ENCODE measurements at places on chromosomes 2 and 18.

- DNase-seq: no peak
Measured at GRCh38 chr2:196213252-196213980, 42.0 kb upstream of the STK17B start.

- DNase-seq: no peak
Measured at GRCh38 chr2:167258712-167259111, 370.4 kb downstream of the XIRP2 start.

- no peak for DNase-seq
Measured at GRCh38 chr18:57951999-57952774, 91.8 kb upstream of the NEDD4L start.

- DNase-seq: no peak
Measured at GRCh38 chr2:97699765-97700444, 13.5 kb upstream of the ZAP70 start.

- DNase-seq: no peak
Measured at GRCh38 chr2:129708221-129708967, 271.1 kb upstream of the RAB6C start.

DNA sequence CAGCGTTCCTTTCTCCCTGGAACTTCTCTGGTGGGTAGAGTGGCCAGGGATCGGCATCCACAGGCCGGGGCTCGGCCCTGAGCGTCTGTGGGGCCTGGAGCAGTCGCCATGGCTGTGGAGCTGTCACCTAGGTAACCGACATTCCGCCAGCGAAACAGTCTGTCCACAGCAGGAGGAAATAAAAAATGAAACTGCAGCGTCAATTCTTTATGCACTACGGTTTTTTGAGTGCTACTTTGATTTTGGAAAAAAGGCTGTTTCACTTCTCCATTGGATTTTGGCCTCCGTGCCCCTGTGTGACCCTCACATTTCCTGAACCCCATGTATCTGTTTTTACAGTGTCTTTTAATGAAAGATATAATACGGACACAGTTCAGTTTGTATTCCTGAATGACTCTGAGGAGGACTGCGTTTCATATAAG, 163.4 kb downstream of the LDLRAD4 start:
- DNase-seq: no peak

GRCh38 chr18:59052965-59053820, 86.5 kb upstream of the SEC11C start:
- DNase-seq: no peak

GRCh38 chr2:199147216-199147615, 310.5 kb downstream of the SATB2 start:
- no peak for DNase-seq

DNA sequence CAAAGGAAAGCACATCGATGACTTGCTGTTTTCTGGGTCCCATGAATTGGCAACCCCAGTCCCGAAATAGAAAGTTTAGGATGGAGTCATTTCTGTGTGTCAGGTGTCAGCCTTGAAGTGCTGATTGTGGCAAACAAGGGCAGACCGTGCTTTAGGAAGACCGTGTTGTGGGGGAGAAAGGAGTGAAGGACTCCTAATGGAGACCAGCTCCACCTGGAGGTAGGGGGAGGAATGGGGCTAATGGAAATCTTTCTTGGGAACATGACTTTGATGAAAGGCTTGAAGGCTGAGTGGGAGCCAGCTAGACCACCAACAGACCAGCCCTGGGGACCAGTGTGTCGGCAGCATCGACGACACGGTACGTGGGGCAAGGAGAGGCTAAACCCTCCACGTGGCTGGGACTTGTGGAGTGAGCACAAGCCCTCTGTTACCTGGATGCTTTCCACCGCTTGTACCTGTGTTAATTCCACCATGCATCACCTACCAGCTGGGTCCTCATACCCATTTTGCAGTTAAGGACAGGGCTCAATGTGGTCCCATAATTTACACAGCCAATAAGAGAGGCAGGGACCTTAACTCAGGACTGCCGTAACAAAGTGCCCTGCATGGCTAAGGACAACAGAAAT, 104.2 kb downstream of the SH3BP4 start:
- DNase-seq: no peak
